ENCODE measurements at places on chromosomes 7 and 10.

GRCh38 chr7:120931243-120931642 is 19.3 kb upstream of the ING3 start:
- DNase-seq: no peak

- no peak for DNase-seq
These were observed 28.9 kb downstream of the ADD3 start for GRCh38 chr10:110036640-110037039.

GRCh38 chr10:87092861-87093631 is 1.6 kb downstream of the GLUD1 start:
- no peak for DNase-seq

GRCh38 chr10:3071405-3072198 is 4.3 kb downstream of the PFKP start:
- DNase-seq: no peak

DNA sequence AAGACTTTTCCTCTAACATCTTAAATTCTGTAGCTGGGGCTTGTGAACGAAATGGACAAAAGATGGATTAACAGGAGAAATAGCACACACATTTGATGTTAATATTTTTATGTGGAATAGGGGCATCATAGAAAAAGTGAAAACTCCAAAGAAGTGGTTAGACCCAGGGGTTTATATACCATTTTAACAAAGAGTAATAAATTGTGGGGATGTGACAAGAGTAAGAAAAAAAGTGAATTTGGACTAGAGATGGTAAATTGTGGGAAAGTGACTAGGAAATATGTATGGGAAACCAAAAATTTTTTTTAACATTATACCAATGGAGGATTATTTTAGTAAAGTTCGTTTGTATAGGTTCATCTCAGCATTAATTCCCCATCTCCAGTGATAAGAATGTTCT is 8.2 kb downstream of the SLC39A12 start:
- DNase-seq: no peak

DNA sequence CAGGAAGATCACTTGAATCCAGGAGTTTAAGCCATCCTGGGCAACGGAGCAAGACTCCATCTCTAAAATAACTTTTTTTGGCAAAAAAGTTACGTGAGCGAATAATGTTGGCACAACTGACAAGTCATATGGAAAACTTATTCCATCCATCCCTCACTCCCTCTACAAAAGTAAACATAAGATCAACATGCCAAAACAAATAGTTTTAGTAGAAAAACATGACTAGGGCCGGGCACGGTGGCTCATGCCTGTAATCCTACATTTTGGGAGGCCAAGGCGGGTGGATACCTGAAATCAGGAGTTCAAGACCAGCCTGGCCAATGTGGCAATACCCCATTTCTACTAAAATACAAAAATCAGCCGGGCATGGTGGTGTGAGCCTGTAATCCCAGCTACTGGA is 25.6 kb downstream of the SLC25A16 start:
- no peak for DNase-seq

GRCh38 chr7:111091593-111092358 is 849 bp downstream of the LRRN3 start:
- DNase-seq: no peak

DNA sequence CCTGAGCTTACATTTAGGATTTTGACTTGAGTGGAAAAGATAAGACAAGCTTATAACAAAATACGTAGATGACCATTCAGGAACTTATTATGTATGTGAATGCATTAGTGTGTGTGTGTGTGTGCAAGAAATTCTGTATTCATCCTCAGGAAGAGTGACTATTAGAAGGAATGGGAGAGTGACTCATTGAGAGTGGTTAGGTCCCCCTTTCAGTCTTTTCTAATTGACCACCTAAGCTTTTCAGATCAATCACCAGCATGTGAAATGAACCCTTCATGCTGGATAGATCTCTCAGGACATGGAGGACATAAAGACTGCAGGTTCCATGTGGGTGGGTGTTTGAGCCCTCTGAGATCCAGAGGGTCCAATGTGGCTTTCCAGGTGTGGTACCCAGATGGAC is 153.5 kb downstream of the MBL2 start:
- no peak for DNase-seq

DNA sequence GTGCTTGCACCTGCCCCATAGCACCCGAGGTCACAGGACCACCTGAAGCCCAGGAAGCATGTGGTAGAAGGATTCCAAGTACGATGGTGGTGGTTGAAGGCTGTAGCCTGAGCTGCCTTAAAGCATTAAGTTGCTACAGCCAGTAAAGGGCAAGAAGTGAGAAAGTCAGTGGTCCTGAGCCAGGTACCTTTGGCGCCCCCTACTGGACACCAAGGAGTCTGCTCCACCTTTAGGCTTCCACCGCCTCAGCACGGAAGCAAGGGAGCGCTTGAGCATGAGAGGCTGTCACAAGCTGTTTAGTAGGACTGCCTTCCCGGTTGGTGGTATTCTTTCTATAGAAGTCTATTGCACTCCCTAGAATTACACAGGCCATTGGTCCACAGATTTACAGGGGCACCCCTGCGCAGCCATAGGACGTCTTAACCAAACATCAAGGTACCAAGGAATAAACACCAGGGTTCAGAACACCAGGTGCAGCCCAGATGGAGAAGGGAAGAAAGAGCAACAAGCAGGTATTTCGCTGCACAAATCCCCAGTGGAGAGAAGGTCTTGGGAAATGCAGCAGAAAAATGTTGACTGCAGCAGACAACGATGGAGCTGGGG is 2.2 kb downstream of the CRTAC1 start:
- DNase-seq: peak; percentile 43

GRCh38 chr7:44380831-44381493 is 55.6 kb upstream of the CAMK2B start:
- DNase-seq: no peak

DNA sequence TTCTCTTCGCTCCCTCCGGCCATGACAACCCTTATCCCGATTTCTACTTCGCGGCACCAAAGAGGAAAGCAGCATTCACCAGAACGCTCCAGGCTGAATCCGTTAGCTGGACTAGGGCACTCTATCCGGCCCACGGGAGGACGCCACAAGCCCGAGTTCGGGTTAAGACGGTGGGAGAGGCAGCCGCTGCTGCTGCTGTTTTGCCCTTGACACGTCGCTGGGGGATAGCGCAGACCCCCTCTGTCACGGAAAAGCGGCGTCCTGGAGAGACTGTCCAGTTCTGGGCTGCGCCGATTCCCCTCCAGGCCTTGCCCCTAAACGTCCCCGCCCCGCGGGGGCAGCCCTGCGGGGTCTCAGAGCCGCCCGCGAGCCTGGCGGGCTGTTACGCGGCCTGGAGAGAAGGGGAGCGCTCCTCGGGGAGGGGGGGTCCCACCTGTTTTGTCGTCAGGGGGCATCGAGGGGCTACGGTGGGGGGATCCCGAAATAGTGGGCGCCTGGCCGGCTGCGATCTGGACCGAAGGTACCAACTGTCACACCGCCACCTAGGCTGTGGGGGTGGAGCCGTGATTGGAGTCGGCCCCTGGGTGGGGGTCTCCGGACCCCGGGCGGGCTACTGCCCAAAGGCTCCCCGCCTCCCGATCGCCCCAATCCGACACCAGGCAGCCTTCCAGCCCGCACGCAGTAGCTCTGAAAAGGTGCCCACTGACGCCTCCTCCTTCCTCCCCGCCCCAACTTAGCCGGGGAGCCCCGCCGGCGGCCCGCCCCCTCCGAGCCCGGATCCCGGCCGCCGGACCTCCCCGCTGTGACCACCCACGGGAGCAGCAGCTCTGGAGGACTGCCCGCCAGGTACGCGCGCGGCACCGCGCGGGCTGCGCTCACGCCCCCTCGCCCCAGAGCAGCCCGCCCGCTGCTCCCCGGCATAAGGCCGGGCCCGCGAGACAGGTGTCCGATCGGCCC is 772 bp downstream of the SGMS1 start:
- peak; percentile 32 for DNase-seq

- no peak for DNase-seq
These were observed 80.9 kb downstream of the CACNB2 start for GRCh38 chr10:18221123-18221522.

DNA sequence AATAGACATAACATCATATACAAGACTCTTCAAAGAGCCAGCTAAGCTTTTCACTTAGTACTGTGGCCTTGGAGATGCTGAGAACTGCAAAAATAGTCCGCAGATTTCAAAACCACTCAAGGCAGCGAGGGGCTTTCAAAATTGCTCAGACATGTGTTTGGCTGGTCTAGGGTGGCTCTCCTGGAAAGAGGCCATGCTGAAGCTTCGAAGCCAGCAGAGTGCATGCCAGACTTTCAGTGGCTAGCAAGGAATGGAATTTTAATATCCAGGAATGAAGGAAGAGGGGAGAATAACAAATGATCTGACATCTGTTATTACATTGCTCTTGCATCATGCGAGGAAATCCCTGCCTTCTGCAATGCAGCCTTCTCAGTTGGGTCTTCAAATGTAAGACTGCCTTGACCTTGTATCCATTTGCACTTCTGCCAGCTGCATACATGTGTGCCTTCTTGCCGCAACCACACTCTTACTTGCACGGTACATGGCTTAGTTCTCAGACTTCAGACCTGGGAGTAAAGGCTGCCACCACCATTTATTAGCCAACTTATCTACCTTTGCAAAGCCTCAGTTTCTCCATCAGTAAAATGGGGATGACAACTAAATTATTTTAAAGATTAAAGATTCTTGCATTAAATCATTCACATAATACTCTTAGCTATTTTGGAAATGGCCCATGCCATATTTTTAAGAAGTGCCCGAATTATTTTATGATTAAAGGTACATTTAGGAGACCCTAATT is 55.9 kb downstream of the ITIH5 start:
- DNase-seq: no peak

DNA sequence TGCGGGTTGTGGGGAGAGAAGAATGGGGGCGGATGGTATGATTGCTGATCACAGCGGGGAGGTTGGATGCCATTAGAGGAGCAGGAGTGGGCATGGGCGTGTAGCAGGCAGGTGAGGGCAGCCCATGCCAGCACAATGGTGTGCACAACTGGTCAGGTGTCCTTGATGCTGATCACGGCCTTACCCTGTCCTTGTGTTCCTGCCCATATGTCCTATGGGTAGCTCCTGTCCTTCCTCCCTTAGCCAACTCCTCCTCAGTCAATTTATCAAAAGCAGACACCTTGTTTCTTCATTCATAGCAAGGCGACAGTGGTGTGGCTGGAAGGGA is 30.7 kb downstream of the WDR86 start:
- no peak for DNase-seq

DNA sequence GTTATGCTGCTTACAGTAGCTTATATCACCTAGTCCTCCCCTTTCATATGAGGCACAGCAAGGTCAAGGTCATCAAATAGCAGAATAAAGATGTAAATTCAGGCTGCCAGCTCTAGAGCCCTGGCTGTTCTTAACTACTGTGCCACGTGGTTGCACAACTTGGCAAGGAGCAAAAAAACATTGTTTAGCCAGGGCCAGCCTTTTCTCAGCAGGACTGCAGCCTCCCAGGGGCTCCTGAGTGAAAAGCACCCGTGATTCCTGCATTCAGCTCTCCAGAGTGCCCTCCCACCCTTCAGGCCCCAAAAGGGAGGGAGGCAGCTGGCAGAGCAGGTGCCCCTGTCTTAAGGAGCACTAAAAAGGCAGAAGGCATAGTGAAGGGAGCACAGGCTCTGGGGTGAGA is 31.8 kb upstream of the TM9SF3 start:
- DNase-seq: no peak

GRCh38 chr7:106770191-106770590 is 94.9 kb upstream of the PIK3CG start:
- no peak for DNase-seq

DNA sequence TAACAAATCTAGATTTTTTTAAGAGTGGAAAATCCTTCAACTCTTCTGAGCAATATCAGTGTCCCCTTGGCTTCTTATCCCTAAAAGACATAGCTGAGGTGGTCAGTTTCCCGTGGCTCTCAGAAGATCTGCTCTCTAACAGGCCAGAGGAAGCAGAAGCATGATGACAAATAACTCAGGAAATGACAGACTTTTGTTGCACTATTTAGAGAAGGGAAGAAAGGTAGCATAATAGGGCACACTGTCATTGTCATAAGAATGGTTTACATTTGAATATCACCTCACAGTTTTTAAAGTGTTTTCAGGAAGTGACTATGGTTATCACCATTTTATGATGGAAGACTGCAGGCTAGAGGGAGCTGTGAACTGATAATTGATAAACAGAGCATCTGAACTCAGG is 33.6 kb upstream of the RAPGEF5 start:
- no peak for DNase-seq

DNA sequence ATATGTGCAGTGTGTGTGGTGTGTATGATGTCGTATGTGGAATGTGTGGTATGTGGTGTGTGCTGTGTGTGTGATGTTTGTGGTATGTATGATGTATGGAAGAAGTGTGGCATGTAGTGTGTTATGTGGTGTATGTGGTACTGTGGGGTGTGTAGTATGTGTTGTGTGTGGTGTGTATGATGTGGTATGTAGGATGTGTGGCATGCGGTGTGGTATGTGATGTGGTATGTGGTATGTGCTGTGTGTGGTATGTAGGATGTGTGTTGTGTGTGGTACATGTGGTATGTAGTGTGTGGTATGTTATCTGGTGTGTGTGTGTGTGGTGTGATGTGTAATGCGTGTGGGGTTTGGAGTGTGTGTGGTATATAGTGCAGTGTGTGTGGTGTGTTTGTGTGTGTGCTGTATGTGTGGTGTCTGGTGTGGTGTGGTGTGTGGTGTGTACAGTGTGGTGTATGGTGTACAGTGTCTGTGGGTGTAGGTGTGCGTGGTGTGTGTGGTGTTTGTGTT is 129.6 kb downstream of the ATP6V0E2 start:
- no peak for DNase-seq

DNA sequence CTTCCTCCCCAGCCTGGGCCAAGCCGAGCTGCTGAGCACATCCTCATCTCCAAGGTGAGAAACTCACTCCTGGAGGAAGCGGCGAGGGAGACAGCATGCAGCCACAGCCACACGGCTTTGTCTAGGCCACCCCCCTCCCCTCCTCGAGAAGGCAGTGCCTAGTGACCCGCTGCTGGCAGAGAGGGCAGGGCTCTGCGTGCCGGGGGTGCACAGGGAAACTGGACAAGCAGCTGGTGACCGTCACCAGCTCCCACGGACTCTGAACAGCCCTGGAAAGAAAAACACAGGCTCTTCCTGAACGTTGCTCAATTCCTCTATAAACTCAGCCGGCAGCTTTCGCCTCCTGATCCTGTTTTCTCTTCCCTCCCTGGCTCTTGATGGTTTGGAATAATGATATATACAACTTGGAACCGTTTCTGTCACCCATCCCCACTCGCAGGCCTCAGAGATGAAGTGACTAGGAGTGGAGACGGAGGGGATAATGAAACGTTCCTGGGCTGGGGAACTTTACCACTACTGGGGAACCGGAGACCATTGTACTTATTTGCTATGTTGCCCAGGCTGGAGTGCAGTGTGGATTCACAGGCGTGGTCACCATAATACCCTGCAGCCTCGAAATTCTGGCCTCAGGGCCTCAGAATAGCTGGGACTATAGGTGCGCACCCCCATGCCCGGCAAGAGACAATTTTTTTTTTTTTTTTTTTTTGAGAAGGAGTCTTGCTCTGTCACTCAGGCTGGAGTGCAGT is 19.3 kb downstream of the PAPOLB start:
- DNase-seq: no peak

- DNase-seq: no peak
These were observed 39.1 kb upstream of the RAB18 start for GRCh38 chr10:27464993-27465392.

DNA sequence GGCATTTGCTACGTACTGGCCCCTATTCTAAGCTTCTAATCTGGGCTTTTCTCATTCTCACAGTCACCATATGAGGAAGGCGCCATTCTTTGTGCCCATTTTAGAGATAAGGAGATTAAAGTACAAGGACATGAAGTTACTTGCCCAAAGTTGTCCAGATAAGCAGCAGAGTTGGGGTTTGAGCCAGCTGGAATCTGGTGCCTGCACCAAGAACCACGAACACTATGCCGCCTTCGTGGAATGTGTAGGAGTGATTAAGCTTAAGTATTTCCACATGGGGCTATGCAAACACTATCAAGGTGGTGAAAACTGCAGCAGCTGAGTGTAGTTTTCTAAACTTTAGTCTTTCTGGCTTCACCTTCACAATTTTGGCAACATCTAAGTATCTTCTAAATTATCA is 342.7 kb upstream of the ETV1 start:
- no peak for DNase-seq
